NCI-H510A treated with DMSO at 0.1 percent for 48 hours (cell line): ENCODE measurements at places on chromosomes 1 and 21.

- DNase-seq = no peak
Observed at GRCh38 chr1:167387251-167387910, 130.9 kb downstream of the CD247 start.

DNA sequence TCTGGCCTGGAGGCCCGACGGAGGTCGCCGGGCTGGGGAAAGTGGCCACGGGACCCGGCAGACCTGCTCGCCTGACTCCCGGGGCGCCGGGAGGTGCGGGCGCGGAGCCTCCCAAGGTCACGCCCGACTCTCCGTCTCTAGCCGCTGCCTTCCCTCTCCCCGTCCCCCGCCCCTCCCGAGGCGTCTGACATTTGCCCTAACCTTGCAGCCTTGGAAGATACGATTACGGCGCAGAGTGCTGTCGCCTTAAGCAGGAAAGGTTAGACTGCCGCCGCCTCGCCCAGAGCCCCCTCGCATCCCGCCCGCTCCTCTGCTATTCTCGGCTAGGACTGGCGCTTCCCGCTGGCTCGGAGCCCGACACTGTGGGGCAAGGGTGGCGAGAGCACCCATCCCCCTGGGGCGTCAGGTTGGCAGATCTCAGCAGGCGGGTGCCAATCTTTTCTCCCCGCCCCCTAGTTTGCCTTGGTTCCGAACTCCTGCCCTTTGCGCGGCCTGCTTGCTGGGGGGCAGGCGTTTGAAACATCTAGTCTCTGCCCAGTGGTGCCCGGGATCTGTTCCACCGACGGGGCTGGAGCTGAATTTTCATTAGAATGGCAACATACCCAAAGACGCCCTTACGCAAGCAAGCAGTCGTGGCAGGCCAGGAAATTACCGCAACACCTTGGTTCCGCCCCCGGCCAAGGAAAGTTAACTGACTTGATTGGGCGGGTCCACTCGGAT lies 835 bp downstream of the PGM1 start:
- peak; percentile 58 for DNase-seq

- DNase-seq = no peak
Observed at GRCh38 chr1:56533197-56533596, 46.2 kb downstream of the PLPP3 start.

- DNase-seq = peak; percentile 58
Observed at GRCh38 chr1:175734642-175735041, 8.8 kb downstream of the TNR start.

GRCh38 chr1:221522529-221522940 lies 219.4 kb downstream of the DUSP10 start:
- DNase-seq = no peak

DNA sequence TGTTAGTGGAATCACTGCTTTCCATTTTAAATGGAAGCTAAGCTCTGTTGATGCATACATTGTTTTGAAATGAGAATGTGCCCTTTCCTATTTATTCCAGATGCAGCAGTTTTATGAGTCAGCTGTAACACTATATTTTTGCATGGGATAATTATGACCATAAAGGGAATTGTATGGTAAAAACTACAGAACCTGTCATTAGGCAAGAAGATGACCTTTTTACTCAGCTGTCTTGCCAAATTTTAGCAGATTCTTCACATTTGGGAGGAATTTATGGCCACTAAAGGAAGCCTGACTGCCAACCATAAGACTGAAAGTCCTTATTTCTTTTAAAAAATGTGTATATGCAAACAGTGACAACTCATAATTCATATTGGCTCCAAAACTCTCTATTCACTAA lies 356.3 kb upstream of the PRMT6 start:
- no peak for DNase-seq

GRCh38 chr1:209651138-209651587 lies 1.1 kb downstream of the LAMB3 start:
- DNase-seq = no peak

DNA sequence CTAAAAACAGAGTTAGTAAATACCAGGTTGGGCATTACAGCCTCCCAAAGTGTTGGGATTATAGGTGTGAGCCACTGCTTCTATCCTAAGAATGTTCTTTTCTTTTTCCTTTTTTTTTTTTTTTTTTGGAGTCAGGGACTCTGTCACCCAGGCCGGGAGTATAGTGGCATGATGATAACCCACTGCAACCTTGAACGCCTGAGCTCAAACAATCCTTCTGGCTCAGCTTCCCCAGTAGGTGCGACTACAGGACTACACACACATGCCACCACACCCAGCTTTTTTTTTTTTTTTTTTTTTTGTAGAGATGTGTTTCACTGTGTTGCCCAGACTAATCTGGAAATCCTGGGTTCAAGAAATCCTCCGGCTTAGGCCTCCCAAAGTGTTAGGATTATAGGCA lies 5.9 kb downstream of the ZBTB8OS start:
- DNase-seq = no peak
